ENCODE measurements at places on chromosomes 3 and 15. TPM values are rescaled to one million over a fixed set of nuclear protein-coding genes. Genes with fewer than 3 reads are reported as not detected.

GRCh38 chr3:194203482-194204041, 67.6 kb downstream of the HES1 start:
- H3K27ac ChIP-seq = peak overlapping the region; percentile 72
- no peaks in the 10 kb centered on the region for H3K27me3 ChIP-seq
- no peaks in the 10 kb centered on the region for H3K36me3 ChIP-seq
- peaks cover 67% of the 10 kb centered on the region for H3K4me1 ChIP-seq
- H3K4me3 ChIP-seq = no peak overlapping the region

DNA sequence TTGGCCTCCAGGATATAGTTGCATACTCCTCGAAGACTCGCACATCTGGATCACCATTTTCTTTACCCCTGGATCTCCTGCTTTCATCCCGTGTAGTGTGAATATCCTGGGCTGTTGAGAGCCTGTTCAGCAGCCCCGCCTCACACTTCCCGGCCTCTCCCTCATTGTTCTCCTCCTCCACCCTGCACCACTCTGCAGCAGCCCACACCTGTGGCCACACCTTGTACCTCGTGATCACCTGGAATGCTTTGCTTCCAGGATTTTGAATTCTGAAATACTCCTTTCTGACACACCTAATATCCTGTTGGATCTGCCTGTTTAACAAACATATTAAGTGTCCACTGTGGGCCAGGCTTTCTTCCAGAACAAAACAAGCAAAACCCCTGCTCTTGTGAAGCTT, 14.4 kb downstream of the ABHD17C start:
- no peak overlapping the region for H3K4me3 ChIP-seq
- no peaks in the 10 kb centered on the region for H3K36me3 ChIP-seq
- peaks cover 4% of the 10 kb centered on the region for H3K4me1 ChIP-seq
- DNase-seq = peak; percentile 60

- DNase-seq = peak; percentile 93
- H3K27me3 ChIP-seq = no peaks in the 10 kb centered on the region
- H3K36me3 ChIP-seq = no peaks in the 10 kb centered on the region
These were observed 252 bp upstream of the ARMC8 start for GRCh38 chr3:138186803-138187295.

DNA sequence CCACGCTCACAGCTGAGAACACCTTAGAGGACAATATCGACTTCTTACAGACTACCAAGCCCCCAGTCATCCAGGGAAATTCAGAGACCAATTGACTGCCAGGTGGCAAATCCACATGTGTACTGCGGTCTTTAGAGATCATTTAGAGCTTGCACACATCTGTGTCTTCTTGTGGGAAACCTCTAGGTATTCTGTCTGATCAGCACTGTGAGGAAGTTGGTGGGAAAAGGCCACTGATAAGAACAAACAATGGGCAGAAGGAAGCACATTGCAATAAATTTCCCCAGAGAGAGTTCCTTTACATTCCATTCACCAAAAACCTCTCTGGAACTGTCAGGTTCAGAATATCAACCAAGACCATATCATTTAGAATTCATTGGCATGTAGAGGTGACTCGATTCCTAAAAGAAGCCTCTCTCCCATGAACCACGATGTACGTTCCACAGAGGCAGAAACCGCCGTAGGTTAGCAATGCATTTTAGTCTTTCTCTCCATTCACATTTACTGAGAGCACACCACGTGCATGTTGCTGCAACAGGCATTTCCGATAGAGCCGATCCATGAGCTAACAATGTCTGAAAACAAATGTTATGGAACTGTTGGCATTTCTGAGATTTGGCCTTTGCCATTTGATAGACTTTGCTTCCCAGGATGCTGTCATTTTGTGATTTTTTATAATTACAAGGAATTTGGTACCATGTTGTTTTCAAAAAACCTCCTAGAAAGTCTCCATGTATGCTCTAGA, 287.3 kb upstream of the TPRG1 start:
- no peak overlapping the region for H3K4me3 ChIP-seq
- H3K27me3 ChIP-seq = no peaks in the 10 kb centered on the region

- no peak overlapping the region for H3K4me3 ChIP-seq
- H3K27me3 ChIP-seq = no peaks in the 10 kb centered on the region
- H3K36me3 ChIP-seq = no peaks in the 10 kb centered on the region
These were observed 386.5 kb upstream of the PROK2 start for GRCh38 chr3:72171463-72171881.

DNA sequence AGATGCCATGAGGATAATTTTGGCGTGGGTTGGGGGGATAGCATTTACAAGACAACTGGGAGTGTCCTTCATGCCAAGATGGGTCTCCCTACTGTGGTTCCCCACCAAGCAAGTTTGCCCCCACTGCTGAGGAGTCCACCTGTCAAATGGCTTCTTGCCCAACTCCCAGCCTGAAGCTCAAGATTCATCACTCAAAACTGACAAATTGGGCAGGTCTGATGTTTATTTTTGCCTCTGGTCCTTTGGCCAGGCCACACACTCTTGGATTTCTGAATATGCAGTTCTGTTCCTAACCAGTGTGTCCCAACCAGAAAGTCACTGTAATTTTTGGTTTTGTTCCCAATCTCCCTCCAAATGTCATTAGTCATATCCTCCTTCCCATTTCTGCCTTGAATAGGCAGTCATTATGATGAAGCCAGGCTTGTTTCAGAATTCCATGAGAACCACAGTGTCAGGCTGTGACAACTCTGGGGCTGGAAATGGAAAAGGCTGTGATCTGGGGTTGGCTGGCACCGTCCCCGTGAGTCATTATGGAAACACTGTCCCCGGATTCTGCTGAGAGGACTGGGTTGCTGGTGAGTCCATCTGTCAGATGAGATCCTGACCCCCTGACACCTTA, 29.3 kb upstream of the MEF2A start:
- no peak overlapping the region for H3K4me3 ChIP-seq
- H3K4me1 ChIP-seq = peaks cover 9% of the 10 kb centered on the region
- no peaks in the 10 kb centered on the region for H3K36me3 ChIP-seq
- DNase-seq = peak; percentile 17

DNA sequence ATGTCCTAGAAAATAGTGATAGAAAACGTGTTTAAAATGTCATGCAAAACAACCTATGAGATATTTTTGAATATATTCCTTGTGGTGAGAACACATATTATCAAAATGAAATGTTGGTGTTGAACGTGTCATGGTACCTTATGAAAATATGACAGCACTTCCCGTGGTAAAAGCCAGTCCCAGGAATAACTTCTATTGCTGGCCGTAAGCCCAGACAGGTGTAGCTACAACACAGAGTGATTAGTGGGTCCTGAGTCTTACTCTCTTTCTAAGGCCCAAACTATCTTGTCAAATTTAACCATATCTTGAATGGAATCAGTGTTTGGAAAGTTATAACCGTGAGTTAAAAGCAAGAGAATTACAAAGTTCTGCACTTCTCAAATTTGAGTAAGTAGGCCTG, 24.1 kb downstream of the RARB start:
- no peaks in the 10 kb centered on the region for H3K36me3 ChIP-seq
- H3K27ac ChIP-seq = peak overlapping the region; percentile 5
- peaks cover 60% of the 10 kb centered on the region for H3K4me1 ChIP-seq

- peak overlapping the region; percentile 25 for H3K27ac ChIP-seq
- no peaks in the 10 kb centered on the region for H3K36me3 ChIP-seq
- no peak overlapping the region for H3K4me3 ChIP-seq
- peaks cover 20% of the 10 kb centered on the region for H3K4me1 ChIP-seq
- H3K27me3 ChIP-seq = no peaks in the 10 kb centered on the region
These were observed 66.4 kb downstream of the XXYLT1 start for GRCh38 chr3:195204360-195205163.

- H3K36me3 ChIP-seq = no peaks in the 10 kb centered on the region
- H3K4me3 ChIP-seq = no peak overlapping the region
- H3K27ac ChIP-seq = no peak overlapping the region
- H3K27me3 ChIP-seq = no peaks in the 10 kb centered on the region
- no peak for DNase-seq
These were observed 428.1 kb downstream of the TAFA4 start for GRCh38 chr3:68504201-68504600.

GRCh38 chr15:97140216-97140615, 809.7 kb downstream of the NR2F2 start:
- no peaks in the 10 kb centered on the region for H3K36me3 ChIP-seq
- no peaks in the 10 kb centered on the region for H3K4me1 ChIP-seq
- no peak overlapping the region for H3K27ac ChIP-seq
- H3K27me3 ChIP-seq = no peaks in the 10 kb centered on the region
- H3K4me3 ChIP-seq = no peak overlapping the region
- DNase-seq = no peak

DNA sequence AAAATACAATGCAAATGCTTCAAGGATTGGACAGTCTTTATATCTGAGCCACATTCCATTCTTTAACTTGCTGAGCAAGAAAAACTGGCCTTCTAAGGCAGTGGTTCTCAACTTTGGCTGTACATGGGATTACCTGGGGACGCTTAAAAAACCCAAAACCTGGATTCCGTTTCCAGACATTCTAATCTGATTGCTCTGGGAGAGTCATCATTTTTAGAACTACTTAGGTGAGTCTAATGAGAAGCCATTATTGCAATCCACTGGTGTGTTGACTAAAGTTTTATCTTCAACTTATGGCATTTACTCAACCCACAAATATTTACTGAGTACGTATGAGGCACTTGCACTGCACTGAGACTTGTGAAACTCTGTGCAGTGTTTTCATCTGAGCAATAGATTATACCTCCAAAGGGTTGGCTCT, 195.7 kb upstream of the ATP11B start:
- DNase-seq = no peak
- no peaks in the 10 kb centered on the region for H3K36me3 ChIP-seq
- H3K4me3 ChIP-seq = no peak overlapping the region

GRCh38 chr15:74621936-74622335, 6.3 kb downstream of the CLK3 start:
- H3K4me1 ChIP-seq = peaks cover 10% of the 10 kb centered on the region
- no peak for DNase-seq
- no peaks in the 10 kb centered on the region for H3K27me3 ChIP-seq
- H3K36me3 ChIP-seq = peaks cover 69% of the 10 kb centered on the region
- H3K4me3 ChIP-seq = no peak overlapping the region

- peaks cover 24% of the 10 kb centered on the region for H3K36me3 ChIP-seq
- no peak overlapping the region for H3K27ac ChIP-seq
- H3K4me1 ChIP-seq = no peaks in the 10 kb centered on the region
- no peaks in the 10 kb centered on the region for H3K27me3 ChIP-seq
- no peak overlapping the region for H3K4me3 ChIP-seq
These were observed 29.9 kb downstream of the SPG11 start for GRCh38 chr15:44633603-44634002.

GRCh38 chr15:75067123-75067830, 43.9 kb downstream of the PPCDC start:
- no peak for DNase-seq
- H3K27ac ChIP-seq = no peak overlapping the region
- no peaks in the 10 kb centered on the region for H3K36me3 ChIP-seq
- no peaks in the 10 kb centered on the region for H3K27me3 ChIP-seq
- no peak overlapping the region for H3K4me3 ChIP-seq

DNA sequence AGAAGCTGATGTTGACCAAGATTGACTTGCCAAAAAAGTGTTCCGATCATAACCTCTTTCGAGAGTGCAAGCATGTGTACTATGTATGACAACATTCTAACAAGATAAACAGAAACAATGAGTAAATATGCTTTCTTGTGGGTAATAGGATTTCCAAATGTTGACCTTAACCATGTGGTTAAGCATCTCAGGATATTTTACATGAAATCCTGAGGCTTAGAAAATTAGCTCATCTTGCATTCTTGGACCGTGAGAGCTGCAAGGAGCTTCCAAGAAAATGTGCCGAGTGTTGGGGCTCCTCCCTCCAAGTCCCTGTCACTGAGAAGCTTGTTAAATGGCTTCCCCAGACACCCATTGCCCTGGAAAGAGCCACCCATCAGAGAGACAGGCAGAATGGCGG, 50.1 kb downstream of the C3orf20 start:
- H3K27me3 ChIP-seq = no peaks in the 10 kb centered on the region
- no peak overlapping the region for H3K27ac ChIP-seq
- no peak overlapping the region for H3K4me3 ChIP-seq
- H3K4me1 ChIP-seq = no peaks in the 10 kb centered on the region
- DNase-seq = no peak

DNA sequence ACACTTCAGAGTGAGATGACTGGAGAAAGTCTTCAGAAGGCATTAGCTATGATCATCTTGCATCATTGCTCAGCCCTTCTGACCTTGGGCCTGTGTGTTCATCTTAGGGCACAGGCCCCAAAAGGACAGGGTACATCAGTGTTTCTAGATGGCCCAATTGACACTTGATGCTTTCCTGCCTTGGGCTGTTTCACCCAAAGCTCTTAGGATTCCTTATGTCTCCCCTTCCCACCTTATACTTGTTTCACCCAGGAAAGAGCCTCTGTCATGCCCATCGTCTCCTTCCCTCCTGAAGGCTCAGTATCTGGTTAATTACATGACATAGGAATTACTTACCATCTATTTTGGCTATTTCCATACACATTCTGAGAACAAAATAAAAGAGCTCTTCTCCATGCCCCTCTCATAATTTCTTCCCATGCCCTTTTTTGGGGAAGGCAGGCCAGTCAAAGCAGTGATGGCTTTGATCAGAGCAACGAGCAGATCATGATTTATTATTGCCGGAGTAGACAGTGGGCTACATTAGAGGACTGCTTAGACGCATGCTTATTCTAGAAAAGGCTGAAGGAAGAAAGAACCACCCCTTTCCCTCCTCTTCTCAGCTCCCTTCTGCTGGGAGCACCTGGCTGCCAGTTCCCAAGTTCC, 72.9 kb downstream of the GHSR start:
- H3K4me3 ChIP-seq = no peak overlapping the region
- peaks cover 26% of the 10 kb centered on the region for H3K36me3 ChIP-seq
- no peaks in the 10 kb centered on the region for H3K27me3 ChIP-seq
- H3K27ac ChIP-seq = no peak overlapping the region
- DNase-seq = no peak

DNA sequence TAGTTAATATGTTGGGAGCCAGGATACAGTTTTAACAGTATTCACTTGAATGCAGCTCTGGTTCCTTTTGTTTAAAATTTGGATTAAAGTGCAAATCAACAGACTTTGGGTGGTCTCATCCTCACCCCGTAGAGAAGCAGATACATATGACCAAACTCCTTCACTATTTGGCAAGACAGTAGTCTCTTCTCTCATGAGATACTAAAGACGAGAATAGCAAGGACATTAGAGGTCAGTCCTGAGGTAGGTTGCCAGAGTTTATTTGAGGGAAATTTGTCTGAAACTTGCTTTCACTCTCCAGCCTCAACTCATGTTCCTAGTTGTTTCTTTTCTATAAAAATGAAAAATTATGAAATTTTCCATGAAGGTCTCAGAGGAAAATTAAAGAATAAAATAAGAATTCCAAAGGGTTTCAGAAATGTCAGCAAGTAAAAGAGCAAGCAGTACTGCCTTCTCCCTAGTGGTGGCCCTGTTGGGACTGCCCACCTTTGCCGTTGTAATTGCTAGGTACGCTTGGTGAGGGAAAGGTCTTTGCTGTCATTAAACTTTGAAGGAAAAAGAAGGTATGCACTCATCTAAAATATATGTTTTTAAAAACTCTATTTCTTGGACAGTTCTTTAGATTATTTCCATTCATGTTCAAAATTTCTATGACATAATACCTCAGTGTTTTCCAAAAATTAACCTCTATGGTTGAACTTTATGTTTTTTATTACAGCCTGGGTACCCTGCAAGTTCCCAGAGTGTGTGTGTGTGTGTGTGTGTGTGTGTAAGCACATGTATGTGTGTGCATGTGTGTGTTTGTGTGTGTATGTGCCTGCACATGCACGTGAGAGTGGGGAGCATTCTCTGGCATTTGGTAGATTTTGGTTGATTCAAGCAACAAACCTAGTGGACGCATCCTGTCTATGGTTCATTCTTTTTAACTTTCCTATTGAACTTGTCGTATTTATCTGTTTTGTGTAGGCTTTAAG, 111.4 kb downstream of the CMSS1 start:
- H3K4me1 ChIP-seq = peaks cover 8% of the 10 kb centered on the region
- H3K36me3 ChIP-seq = no peaks in the 10 kb centered on the region
- DNase-seq = no peak

The GOLGA6L7 gene
- total RNA-seq = not detected

The ISLR2 gene
- total RNA-seq = 0.40 TPM

The TMCO5A gene
- total RNA-seq = not detected

The WDR5B gene
- total RNA-seq = 9.1 TPM

The UCN2 gene
- not detected for total RNA-seq

The USP19 gene
- total RNA-seq = 72.3 TPM

The ACKR2 gene
- 5.6 TPM for total RNA-seq
